ENCODE measurements at places on chromosomes 7 and 10.
A peak's percentile ranks its signal among the peaks of the same experiment; 100 is the strongest.

DNA sequence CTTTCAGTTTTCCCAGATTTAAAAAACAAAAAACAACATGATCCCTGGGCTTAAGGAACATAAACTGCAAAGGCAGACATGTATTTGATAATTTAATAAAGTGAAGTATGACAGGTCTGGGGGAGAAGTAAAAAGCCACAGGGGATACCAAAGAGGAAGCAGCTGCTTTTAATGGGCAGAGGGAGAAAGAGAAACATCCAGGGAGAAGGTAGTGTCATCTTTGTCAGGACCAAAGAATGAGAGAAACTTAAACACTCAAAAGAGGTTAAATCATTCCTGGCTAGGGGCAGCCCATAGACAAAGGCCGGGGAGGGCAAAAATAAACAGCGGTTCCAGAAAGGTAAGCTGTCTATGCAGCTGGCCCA lies 94.5 kb downstream of the GRB10 start:
- DNase-seq = no peak

DNA sequence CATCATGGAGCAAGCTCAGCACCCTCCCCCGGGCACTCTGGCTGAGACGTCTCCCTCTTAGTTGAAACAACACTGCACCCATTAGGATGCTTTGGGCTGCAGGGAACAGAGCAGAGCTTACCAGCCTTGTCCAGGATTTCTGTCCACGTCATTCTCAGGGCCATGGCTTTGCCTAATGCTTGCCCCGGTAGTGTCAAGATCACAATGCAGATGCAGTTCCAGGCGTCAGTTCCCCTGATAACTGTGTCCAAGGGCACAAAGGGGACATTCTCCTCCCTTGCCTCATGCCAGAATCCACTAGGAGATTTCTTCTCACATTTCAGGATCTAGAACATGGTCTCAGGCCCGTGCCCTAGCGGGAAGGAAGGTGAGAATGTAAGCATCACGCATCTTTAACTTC lies 17.2 kb upstream of the GRB10 start:
- no peak for DNase-seq

- no peak for DNase-seq
Observed at GRCh38 chr10:15122477-15123030, 25.4 kb downstream of the RPP38 start.

DNA sequence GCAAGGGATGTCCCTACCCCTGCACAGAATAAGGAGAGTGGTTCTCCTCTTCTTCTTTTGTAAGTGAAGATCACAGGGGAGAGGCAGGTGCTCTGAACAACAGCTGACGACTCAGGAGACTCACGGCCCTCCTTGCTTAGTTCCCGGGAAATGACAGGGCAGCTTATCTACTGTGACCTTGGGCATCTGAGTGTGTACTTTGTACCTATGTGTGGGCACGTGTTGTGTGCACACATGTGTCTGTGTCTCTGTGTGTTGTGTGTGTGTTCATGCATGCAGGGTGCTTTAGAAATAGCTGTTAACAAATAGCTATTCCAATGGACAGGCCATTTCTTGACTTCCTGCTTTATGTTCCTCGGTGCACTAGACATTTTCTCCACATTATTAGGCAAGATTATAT lies 80.5 kb upstream of the NPS start:
- no peak for DNase-seq

GRCh38 chr7:105244594-105244993 lies 144.1 kb downstream of the SRPK2 start:
- no peak for DNase-seq

GRCh38 chr10:1015688-1016087 lies 10.0 kb downstream of the IDI2 start:
- DNase-seq = no peak

GRCh38 chr7:129775695-129776361 lies 164.3 kb downstream of the NRF1 start:
- no peak for DNase-seq

DNA sequence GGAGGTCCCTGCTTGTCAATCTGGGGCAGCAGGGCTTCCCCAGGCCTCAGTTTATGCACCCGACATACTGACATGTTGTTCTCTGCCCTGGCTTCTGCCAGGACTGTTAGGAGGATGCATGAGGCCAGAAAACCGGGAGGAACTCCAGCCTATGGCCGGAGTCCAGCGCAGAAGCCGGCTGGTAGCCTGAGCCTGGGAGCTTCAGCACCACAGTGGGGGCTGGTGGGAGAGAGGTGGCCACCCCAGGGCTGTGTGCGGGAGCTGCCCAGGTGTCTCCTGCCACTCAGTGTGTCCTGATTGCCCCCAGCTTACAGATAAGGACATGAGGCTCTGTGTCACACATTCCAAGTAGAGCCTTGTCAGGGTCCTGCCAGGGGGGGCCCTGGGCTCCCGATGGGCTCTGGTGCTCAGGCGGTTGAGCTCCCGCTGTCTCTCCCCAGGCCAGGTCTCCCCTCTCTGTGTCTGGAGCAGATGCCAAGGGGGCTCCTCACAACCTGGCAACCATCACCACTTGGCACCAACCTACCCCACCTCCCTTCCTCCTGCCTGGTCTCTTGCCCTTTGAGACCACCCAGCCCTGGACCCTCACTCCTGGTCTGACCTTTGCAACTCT lies 32.3 kb downstream of the PPIF start:
- DNase-seq = no peak

DNA sequence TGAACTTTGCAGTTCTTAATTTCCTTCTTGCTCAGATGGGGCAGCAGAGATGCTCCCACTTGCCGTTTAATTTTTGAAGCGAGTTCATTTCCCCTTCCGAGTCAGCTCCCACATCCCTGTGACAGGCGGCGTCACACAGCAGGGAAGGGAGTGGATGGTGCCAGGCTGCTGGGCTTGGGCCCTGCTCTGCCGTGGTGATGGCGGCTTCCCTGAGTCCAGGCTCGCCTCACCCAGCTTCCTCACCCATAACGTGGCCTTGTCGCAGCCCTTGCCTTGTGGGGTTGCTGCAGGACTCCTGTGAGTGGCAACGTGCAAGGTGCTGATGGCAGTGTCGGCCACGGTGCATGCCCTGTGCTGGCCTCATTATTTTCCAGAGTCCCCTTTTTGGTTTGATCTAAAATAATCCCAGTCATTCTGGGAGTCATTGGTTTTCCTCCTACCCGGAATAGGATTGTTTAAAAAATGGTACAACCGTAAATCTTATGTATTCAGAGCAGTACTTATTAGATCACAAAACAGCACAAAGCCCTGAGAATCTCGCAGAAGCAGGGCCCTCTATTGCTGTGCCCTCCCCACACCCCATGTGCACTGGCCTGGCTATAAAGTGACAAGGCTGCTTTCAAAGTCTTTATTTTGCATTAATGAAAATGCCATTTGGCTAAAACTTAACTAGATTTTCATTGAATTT lies 260.1 kb downstream of the WDR37 start:
- DNase-seq = no peak

GRCh38 chr10:14528450-14528849 lies 197.7 kb upstream of the FRMD4A start:
- no peak for DNase-seq

- no peak for DNase-seq
Observed at GRCh38 chr7:101614098-101614938, 14.8 kb downstream of the MYL10 start.

GRCh38 chr7:14717816-14718215 lies 184.7 kb downstream of the DGKB start:
- DNase-seq = no peak

- DNase-seq = no peak
Observed at GRCh38 chr7:2203766-2204300, 28.9 kb downstream of the MAD1L1 start.

DNA sequence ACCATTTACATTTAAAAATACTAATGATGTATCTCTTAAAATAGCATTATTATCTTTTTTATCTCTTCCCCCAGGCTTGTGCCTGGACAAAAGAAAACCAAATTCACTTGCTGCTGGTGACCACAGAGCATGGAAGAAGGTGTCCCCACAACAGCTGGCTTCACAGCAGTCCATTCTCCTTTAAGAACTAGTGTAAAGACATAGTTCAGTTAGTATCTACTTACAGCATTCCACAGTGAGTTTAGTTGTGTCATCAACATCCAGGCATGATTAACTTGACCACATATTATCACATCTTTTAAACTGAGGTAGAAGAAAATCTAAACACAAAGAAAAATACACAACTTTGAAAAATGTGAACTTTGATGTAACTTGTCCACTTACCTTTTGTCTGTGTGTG lies 55.0 kb downstream of the LRRC17 start:
- DNase-seq = no peak

DNA sequence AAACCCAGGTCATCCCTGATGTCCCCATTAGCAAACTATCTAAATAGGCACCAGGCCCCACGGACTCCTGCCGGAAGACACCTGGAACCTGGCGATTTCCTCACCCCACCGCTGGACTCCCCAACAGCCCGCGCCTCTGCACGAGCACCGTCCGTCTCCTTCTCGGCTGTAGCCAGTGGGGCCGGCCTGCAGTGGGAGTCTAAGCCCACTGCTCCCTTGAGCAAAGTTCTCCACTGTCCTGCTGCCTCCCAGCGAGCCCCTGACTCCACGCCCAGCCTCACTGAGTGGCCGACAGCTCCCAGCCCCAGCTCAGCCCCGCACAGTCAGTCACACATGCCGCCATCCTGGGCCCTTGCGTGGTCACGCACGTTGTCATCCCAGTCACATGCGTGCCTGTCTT lies 211.3 kb upstream of the PPP2R2D start:
- DNase-seq = no peak

- DNase-seq = no peak
Observed at GRCh38 chr10:31157123-31158010, 125.7 kb upstream of the ZNF438 start.

GRCh38 chr10:131738396-131738735 lies 162.4 kb upstream of the PPP2R2D start:
- DNase-seq = no peak

DNA sequence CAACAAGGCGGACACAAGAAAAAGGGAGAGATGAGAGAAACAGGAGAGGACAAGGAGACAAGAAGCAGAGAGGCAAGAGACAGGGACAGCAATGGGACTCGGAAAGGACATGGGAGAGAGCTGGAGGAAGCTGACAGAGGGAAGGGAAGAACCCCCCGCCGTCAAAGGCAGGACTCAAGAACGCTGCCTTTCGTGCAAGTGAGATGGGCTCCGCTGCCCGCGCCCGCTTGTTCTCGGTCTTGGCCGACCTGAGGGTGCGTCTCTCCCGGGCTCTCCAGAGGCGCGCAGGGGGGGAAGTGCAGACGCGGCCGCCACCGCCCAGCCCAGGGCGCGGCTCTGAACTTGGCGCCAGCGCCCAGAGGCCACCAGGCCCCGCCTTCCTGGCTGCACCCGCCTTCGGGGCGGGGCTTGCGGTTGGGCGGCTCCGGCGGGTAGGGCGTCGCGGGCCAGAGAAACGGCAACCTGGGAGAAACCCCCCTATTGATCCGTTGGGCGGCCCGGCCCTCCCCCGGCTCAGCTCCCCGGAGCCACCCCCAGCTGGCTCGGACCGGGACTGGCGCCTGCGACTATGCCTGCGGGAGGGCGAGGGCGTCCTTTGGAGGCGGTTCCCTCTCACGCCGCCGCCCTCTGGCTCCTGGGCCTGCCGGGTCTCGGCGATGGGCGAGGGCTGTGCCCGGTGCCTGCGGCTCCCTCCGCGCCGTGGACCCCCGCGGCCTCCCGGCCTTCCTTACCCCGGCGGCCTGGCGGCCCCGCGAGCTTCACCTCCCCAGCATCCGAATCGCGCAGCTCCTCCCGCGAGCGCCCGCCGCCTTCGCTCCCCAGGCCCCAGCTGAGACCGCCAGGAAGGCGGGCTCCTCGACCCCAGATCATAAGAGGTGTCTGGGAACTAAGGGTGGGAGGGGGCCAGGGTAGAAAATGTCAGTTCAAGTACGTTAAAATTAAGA lies 2.2 kb upstream of the ANTXRL start:
- DNase-seq = peak; percentile 62

DNA sequence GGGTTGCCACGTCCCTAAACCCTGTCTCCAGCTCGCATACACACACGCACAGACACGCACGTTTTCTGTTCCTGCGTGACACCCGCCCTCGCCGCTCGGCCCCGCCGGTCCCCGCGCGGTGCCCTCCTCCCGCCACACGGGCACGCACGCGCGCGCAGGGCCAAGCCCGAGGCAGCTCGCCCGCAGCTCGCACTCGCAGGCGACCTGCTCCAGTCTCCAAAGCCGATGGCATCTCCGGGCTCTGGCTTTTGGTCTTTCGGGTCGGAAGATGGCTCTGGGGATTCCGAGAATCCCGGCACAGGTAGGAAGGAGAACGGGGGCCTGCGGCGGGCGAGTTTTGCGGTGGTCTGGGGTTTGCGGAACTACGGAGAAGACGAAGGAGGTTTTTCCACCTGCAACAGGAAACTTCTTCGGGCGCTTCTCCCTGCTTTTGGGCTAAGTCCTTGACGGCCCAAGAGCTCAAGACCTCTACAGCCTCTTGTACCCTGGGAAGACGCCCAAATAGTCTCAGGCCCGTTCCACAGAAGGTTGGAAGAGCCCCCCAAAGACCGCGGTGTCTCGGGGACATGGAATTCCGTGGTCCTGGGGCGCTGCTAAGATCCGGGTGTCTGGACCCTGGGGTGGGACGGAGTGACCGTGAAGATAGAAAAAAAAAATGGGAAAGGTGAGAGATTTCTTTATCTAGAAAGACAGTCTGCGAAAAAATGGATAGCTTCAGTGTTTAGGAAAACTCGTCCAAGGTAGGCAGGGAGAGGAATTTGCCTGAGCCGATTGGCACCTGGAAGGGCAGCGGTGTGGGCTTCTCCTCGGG lies at the start of gene GAD2:
Gene GAD2 (plus strand): TSS at position 190 of the 811 bp plus-strand sequence. CDS start 36 bp downstream, at position 226.
- no peak for DNase-seq

- DNase-seq = no peak
Observed at GRCh38 chr7:23279819-23280525, 19.2 kb upstream of the MALSU1 start.

DNA sequence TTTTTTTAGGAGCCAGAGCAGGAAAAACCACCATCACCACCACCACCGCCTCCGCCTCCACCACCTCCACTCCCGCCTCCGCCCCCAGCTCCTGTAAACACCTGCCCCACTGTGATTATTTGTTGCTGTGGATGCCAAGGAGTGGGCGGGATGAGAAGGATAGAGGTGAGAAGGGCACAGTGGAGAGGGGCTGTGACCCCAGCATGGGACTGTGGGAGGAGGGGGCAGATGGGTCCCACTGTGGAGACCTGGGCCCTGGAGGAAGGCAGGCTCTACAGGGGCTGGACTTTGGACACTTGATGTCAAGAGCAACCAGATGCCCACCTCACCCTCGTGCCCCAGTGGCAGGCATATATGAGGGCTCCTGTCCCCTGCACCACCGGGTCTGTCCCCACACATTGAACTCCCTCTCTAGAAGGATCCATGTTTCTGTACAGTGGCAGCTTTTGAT lies 24.7 kb downstream of the ANTXRL start:
- no peak for DNase-seq

- DNase-seq = no peak
Observed at GRCh38 chr10:85152496-85152895, 824.1 kb downstream of the CCSER2 start.

GRCh38 chr10:25615926-25616325 lies 318.1 kb upstream of the MYO3A start:
- no peak for DNase-seq

DNA sequence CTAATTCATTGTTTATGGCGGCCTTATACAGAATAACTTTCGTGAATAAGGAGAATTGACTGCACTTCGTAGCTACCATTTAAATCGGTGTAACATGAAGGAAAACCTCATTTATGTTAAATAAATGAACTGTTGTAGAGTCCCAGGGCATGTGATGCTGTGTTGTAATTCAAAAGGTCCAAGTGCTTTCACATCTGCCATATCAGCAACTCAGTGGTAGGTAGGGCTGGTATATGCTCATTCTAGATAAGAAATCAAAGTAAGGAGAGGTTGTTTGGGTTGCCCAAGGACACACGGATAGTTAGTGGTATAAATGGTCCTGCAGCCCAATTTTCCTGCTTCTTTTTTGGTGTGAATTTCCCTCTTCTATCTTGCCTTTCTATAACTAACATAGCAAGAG lies 15.8 kb downstream of the BBS9 start:
- DNase-seq = no peak
